DMS79 treated with DMSO at 0.1 percent for 48 hours (cell line): ENCODE measurements at places on chromosomes 12 and 14.

DNA sequence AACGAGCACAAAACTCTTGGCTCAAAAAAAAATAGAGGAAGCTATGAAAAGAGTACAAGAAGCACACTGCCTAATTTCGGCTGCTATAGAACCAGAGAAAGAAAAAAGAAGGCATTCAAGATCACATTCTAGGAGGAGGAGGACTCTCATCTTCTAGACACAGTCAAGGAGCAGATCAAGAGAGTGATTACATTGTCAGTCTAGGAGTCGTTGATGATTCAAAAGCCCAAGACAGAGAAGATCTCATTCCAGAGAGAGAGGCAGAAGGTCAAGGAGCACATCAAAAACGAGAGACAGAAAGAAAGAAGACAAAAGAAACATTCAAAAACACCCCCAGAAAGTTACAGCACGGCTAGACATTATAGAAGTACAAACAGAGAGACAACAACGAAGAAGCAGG lies 131.8 kb upstream of the AEBP2 start:
- DNase-seq, result no peak

- no peak for DNase-seq
Observed at GRCh38 chr14:69004731-69005431, 25.8 kb upstream of the ACTN1 start.

- DNase-seq, result no peak
Observed at GRCh38 chr12:57151741-57152630, 4.6 kb upstream of the LRP1-AS start.

DNA sequence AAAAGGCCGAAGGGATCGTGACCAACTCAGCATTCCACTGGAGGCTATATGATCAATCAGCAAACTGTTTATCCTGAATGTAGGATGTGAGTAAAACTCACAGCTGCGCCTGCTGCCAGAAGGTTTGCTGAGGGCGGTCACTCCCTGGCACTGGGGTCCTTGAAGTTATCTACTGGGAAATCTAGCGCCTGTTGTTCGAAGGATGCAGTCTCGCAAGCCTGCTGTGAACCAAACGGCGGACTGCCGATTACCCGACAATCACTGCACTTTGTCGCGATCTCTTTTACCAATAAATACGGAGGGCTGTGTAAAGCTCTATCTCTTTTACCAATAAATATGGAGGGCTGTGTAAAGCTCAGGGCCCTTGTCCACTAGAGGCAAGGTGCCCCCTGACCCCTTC lies 12.9 kb downstream of the DDX51 start:
- no peak for DNase-seq

DNA sequence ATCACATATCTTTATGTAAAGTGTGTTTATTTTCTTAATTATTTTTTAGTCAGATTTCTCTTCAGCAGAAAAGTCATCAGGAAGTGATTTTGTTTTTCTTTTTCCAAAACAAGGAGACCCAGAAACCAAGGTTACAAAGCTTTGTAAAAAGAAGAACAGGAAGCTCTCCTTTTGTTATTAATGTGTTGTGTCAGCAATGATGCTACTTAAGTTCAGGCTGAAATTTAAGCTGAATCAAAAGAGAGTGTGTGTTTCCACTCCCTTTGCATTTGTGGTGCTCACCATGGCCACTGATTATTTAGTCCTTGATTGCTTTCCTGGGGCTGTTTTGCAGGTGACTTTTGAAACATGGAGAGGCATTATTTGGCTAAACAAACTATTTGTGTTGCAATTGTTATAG lies 155.3 kb upstream of the ATP2B1 start:
- DNase-seq, result no peak

DNA sequence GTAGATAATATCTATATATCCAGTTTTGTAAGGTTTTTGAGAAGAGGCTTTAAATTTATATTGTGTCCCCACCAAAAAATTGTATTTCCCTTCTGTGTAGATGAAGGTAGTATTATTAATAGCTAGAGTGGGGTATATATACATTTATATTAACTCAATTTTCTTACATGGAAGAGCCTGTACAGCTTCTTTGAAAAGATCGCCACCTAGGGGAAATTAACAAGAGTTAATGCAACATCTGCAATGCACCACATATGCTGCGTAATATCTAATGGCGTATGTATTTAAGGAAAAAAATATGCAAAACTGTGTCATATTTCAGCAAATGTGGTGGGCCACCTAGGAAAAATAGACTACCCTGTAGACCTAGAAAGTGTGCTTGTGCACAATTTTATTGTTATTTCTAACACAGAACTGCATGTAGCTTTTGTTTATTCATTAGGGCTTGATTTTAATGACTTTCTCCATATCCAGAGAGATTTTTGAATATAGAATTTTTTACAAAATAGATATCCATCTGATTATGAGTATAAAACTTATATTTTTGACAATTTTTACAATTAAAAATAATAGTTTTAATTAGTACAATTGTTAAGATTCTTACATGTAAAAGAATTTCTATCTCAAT lies 14.0 kb downstream of the CCER1 start:
- DNase-seq, result no peak

- DNase-seq, result peak; percentile 11
Observed at GRCh38 chr14:75022655-75023054, 19.9 kb downstream of the EIF2B2 start.

DNA sequence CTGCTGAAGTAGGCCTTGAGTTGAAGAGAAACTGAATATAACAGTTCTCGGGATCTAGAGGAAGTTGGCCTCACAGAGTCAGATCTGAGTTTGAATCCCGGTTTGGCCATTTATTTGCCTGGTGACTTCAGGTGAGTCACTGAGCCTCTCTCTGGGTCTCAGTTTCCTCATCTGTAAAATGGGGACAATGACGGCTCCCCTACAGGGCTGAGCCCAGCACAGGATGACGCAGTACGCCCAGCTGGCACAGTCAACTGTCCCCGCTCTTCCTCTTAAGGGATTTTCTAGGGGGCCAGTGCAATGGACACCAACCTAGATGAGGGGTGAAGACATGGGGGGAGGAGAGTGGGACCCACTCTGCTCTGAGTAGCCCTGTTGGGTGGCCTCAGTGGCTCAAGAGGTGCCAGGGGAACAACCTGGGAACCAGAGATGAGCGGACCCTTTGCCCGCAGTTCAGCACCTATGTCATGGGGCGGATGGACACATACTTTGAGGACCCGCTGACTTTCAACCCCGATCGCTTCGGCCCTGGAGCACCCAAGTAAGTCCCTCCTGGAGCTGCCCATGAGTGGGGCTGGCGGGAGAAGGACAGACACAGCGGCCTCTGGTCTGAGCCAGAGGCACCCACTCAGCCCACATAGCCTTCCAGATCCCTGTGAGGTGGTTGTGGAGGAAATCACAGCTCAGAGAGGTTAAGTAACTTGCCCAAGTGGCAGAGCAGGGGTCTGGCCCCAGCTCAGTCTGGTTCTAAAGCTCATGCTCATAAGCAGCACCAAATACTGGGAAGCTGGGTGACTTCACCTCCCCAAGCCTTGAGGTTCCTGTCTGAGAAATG lies 41.1 kb downstream of the CYP46A1 start:
- DNase-seq, result no peak

- DNase-seq, result peak; percentile 87
Observed at GRCh38 chr14:22386924-22387775, 201.9 kb downstream of the DAD1 start.

- DNase-seq, result peak; percentile 24
Observed at GRCh38 chr12:128702371-128702770, 121.4 kb downstream of the SLC15A4 start.

GRCh38 chr12:95336387-95337067 lies 118.9 kb downstream of the VEZT start:
- DNase-seq, result peak; percentile 88

- DNase-seq, result no peak
Observed at GRCh38 chr12:848882-849527, 96.6 kb downstream of the WNK1 start.

GRCh38 chr12:7948589-7949260 lies 12.7 kb upstream of the SLC2A3 start:
- no peak for DNase-seq

DNA sequence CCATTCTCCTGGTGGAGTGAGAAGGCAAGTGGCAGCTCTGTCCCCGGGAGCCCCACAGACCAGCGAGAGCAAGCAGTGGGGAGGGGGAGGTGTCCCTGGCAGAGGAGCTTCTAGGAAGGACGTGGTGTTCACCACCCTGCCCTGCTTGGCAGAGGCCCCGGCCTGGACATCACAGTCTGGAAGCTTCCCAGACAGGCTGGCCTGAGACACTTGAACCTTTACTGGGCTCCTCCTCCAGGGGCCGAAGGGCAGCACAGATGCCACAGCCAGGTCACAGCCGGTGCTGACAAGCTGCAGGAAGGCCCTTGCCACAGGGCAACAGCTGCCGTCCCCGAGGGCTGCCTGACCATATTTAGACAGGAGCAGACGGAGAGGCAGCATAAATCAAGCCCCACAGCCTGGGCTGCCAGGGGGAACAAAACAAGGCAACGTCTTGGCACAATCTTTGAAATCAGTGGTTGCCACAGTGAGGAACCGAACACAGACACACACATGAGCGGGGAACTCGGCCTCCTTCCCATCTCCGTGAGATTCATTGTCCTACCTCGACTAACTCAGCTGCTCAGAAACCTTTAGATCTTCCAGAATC lies 28.5 kb downstream of the PRIMA1 start:
- DNase-seq, result no peak

DNA sequence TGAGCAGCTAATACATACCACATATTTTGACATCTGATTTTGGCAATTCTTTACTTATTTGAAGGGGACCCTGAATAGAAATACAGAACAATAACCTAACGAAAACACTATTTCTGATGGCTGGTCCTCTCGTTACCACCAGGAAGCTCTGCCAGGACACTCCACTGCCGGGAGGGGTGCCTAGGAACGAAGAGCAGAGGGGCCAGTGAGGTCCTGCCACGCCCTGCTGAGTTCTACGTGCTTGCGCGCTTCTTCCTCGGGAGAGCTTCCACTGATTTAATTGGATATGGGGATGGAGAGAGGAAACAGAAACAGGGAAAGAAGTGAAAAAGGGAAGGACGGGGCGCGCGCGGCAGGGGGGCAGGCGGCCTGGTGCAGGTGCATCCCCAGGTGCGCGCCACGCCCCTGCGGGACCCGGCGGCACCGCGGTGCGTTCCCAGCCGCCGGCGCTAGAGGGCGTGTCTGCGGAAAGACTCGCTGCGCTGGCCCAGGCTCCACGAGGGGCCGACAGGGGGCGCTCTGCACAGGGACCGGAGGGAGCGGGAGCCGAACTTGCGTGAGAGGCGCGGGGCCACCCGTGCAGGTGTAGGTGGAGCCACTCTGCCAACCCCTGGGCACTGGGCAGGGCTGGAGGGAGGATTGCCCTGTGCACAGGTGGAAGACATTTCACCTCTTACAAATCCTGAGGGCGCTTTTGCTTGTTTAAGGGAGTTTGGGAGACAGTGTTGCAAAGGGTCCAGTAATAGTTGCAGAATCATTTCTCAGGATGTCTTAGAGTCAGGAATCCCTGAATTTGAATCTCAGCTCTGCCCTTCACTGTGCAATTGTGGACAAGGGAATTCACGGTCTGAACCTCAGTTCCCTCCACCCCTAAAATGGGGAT lies 986.3 kb upstream of the TMEM132C start:
- DNase-seq, result no peak

DNA sequence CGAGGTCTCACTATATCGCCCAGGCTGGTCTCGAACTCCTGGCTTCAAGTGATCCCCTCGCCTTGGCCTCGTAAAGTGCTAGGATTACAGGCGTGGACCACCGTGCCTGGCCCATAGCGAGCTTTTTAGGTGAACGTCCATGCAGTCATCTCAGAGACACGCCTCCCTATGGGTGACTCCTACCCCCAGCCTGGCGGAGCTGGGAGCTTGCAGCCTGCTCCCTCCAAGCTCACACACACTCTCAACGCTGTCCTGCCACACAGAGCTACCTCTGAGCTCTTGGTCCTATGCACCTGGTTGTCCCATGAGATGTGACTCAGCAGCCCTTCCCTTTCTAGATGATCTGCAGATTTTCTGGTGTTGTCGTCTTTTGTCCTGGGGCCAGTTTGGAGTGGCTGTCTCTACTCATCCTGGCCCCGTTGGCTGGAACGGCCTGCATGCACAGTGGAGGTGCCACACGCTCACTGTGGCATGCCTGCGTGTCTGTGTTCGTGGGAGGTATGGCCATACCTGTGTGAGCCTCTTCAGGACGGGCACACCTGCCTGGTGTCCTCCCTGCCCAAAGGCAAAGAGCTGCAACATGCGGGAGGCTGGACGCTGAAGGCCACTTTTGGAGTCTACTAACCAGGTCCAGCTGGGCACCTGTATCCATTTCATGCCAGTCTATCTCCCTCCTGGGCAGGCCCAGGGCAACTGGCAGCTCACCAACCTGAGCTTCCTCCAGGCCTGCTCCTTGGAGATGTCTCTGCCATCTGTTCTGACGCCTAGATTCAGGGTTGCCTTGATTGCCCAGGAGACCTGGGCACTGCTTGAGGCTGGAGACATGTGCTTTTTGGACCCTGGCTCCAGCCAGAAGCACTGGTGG lies 18.1 kb downstream of the CABP1 start:
- no peak for DNase-seq

DNA sequence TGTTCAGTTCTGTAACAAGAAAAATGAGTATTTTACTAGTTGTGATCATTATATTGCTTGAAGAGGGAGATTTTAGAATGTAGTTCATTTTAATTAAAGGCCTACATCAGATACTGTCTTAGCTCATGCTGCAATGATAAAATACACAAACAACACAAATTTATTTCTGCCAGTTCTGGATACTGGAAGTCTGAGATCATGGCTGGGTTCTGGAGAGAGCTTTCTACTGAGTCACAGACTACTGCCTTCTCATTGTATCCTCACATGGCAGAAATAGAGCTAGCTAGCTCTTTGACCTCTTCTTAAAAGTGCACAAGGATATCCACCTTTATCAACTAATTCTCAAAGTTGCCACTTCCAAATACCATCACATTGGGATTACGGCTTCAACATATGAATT lies 53.8 kb downstream of the MIS18BP1 start:
- DNase-seq, result no peak

GRCh38 chr14:72787841-72788240 lies 106.1 kb downstream of the DPF3 start:
- no peak for DNase-seq

- DNase-seq, result no peak
Observed at GRCh38 chr14:95039993-95040348, 117.4 kb downstream of the DICER1 start.
